Activated naive CD8-positive, alpha-beta T cell treated with anti-CD3 and anti-CD28 coated beads, Interleukin-2, amount 10 ng/mL, durations not matched to agents 7 days and 5 days (primary cell): ENCODE measurements at places on chromosomes 4 and X.

- peak overlapping the region; percentile 63 for H3K4me3 ChIP-seq
- H3K27ac ChIP-seq = peak overlapping the region; percentile 99
- DNase-seq = peak; percentile 63
- H3K4me1 ChIP-seq = peaks cover 35% of the 10 kb centered on the region
- H3K36me3 ChIP-seq = no peaks in the 10 kb centered on the region
These were observed 9.4 kb downstream of the TMEM187 start for GRCh38 chrX:153981771-153982533.

- no peaks in the 10 kb centered on the region for H3K27me3 ChIP-seq
- no peak overlapping the region for H3K27ac ChIP-seq
- no peaks in the 10 kb centered on the region for H3K36me3 ChIP-seq
These were observed 620.6 kb upstream of the GNPDA2 start for GRCh38 chr4:45346816-45347435.

DNA sequence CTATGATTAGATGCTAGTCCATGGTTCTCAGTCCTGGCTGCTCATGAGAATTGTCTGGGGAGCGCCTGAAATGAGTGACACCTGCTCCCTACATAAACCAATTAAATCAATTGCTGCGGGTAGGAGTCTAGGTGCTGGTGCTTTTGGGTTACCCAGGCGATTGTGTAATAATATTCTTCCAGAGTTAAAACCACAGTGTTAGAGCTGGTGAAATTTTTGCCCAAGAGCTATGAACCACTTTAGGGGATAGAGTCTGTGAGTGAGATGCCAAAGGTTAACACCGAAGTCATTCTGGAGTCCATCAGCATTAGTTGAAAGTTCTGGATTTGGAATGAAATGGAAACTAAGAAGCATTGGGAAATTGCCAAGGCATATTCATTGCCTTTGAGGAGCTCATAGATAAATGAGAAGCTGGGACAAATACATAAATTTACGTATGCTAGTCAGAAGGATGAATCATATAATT, 15.3 kb downstream of the PDK3 start:
- H3K27me3 ChIP-seq = no peaks in the 10 kb centered on the region
- H3K36me3 ChIP-seq = peaks cover 15% of the 10 kb centered on the region
- DNase-seq = no peak
- H3K4me3 ChIP-seq = peak overlapping the region; percentile 81
- peaks cover 31% of the 10 kb centered on the region for H3K4me1 ChIP-seq
- H3K27ac ChIP-seq = peak overlapping the region; percentile 95

- peaks cover 3% of the 10 kb centered on the region for H3K36me3 ChIP-seq
- H3K27me3 ChIP-seq = no peaks in the 10 kb centered on the region
- DNase-seq = peak; percentile 17
- H3K4me3 ChIP-seq = no peak overlapping the region
- no peak overlapping the region for H3K27ac ChIP-seq
These were observed 19.6 kb downstream of the TMEM175 start for GRCh38 chr4:951594-952468.

DNA sequence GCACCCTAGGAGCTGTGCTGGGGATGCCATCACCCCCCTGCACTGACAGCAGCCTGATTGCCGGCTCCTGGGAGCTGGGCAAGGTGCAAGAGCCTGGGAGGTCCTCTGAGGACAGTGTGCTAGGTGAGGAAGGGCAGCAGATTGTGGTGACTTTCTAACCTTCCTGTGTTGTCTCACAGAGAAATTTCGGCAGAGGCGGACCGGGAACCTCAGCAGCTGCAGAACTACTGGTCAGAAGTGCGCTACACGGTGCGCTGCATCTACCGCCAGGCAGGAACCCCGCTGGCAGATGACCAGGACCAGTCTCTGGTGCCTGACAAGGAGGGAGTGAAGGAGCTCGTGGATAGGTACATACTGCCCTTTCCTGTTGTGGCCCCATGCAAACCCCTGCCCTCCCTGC, 89.8 kb downstream of the FAM193A start:
- no peak overlapping the region for H3K4me3 ChIP-seq
- no peak overlapping the region for H3K27ac ChIP-seq
- peaks cover 5% of the 10 kb centered on the region for H3K36me3 ChIP-seq
- H3K27me3 ChIP-seq = no peaks in the 10 kb centered on the region
- peaks cover 2% of the 10 kb centered on the region for H3K4me1 ChIP-seq

GRCh38 chr4:120915336-120915735, 7.2 kb downstream of the PRDM5 start:
- H3K4me1 ChIP-seq = peaks cover 1% of the 10 kb centered on the region
- DNase-seq = no peak
- H3K27me3 ChIP-seq = no peaks in the 10 kb centered on the region
- H3K4me3 ChIP-seq = no peak overlapping the region
- no peak overlapping the region for H3K27ac ChIP-seq

- peaks cover 2% of the 10 kb centered on the region for H3K4me1 ChIP-seq
- H3K27me3 ChIP-seq = peaks cover 51% of the 10 kb centered on the region
- H3K4me3 ChIP-seq = no peak overlapping the region
- H3K27ac ChIP-seq = no peak overlapping the region
- no peak for DNase-seq
These were observed 6.3 kb upstream of the RGS12 start for GRCh38 chr4:3286335-3287175.

- H3K27ac ChIP-seq = no peak overlapping the region
- H3K4me1 ChIP-seq = peaks cover 9% of the 10 kb centered on the region
- H3K27me3 ChIP-seq = peaks cover 2% of the 10 kb centered on the region
These were observed 22.2 kb downstream of the TMPRSS11E start for GRCh38 chr4:68469482-68469881.

- H3K4me3 ChIP-seq = no peak overlapping the region
- DNase-seq = no peak
- H3K27ac ChIP-seq = no peak overlapping the region
These were observed 126.8 kb upstream of the MAMLD1 start for GRCh38 chrX:150236327-150236726.

DNA sequence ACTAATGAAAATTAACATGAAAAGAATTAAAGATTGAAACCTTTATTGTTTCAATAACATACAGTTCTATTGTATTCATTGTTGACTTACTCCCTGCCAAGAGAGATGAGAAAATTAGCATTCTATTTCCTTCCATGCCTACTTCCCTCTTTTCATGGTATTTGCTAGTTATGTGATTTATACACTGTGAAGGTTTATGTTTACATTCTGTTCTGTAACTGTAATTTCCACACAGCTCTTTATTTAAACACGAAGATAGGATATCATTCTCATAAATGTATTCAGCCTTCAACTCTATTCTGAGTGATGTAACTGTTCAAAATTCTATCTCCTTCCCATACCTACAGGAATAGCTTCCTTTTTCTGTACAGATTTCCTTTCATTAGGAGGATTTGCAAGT, 6.6 kb downstream of the CCDC110 start:
- no peak overlapping the region for H3K4me3 ChIP-seq
- H3K27me3 ChIP-seq = peaks cover 44% of the 10 kb centered on the region
- H3K36me3 ChIP-seq = no peaks in the 10 kb centered on the region
- H3K4me1 ChIP-seq = no peaks in the 10 kb centered on the region
- no peak for DNase-seq

- H3K27me3 ChIP-seq = peaks cover 4% of the 10 kb centered on the region
- no peaks in the 10 kb centered on the region for H3K4me1 ChIP-seq
- DNase-seq = no peak
- no peak overlapping the region for H3K27ac ChIP-seq
- H3K36me3 ChIP-seq = no peaks in the 10 kb centered on the region
These were observed 131.1 kb downstream of the GPC3 start for GRCh38 chrX:133854290-133854689.

DNA sequence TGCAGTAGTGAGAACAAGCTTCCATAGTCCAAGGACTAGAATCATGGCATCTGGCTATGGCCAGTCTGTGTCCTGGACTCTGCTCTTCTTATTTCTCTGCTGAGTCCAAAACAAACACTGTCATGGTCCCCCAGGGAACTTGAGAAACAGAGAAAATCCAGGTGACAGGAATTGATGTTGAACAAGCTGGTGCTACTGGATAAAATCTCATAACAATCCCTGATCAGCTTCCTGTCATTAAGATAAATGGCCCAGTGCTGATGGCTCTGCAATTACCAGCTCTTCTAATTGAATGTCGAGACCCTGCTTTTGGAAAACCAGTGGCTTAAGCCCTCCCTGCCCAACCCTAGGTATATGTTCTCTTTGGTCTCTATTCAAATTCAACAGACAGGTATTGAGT, 58.8 kb upstream of the ARHGAP36 start:
- H3K36me3 ChIP-seq = no peaks in the 10 kb centered on the region
- no peak for DNase-seq
- H3K4me1 ChIP-seq = no peaks in the 10 kb centered on the region
- no peaks in the 10 kb centered on the region for H3K27me3 ChIP-seq
- H3K27ac ChIP-seq = no peak overlapping the region
- H3K4me3 ChIP-seq = no peak overlapping the region

GRCh38 chr4:164989471-164989870, 12.0 kb upstream of the TRIM61 start:
- no peaks in the 10 kb centered on the region for H3K4me1 ChIP-seq
- no peak for DNase-seq
- H3K36me3 ChIP-seq = no peaks in the 10 kb centered on the region
- peaks cover 8% of the 10 kb centered on the region for H3K27me3 ChIP-seq

GRCh38 chr4:186882293-186882692, 158.6 kb upstream of the FAT1 start:
- DNase-seq = no peak
- H3K4me3 ChIP-seq = no peak overlapping the region
- H3K27me3 ChIP-seq = no peaks in the 10 kb centered on the region

GRCh38 chrX:3374108-3374800, 27.8 kb upstream of the MXRA5 start:
- H3K4me3 ChIP-seq = no peak overlapping the region
- no peak for DNase-seq
- no peaks in the 10 kb centered on the region for H3K36me3 ChIP-seq
- H3K27me3 ChIP-seq = no peaks in the 10 kb centered on the region
- H3K4me1 ChIP-seq = no peaks in the 10 kb centered on the region

GRCh38 chr4:8819019-8819418, 52.6 kb downstream of the HMX1 start:
- no peak overlapping the region for H3K4me3 ChIP-seq
- H3K27ac ChIP-seq = no peak overlapping the region
- H3K4me1 ChIP-seq = no peaks in the 10 kb centered on the region
- no peak for DNase-seq

DNA sequence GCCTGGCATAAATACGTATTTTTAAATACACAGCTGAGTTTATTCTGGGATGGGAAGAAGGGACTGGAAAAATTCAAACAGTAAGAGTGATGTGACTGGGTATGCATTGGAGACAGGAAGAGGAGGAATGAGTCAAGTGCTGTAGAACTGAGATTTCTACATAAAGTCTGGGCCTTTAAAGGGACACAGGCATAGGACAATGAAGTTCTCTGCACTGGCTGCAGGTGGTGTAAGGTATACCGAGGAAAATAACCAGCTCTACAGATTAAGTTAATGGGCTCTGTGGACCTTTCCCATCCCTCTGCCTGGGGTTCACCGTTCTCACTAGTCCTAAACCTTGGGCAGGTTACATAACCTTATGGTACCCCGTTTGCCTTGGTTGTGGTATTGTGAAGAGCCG, 68.7 kb downstream of the DHX15 start:
- peaks cover 22% of the 10 kb centered on the region for H3K36me3 ChIP-seq
- no peak overlapping the region for H3K27ac ChIP-seq
- no peak for DNase-seq
- H3K27me3 ChIP-seq = no peaks in the 10 kb centered on the region
- H3K4me1 ChIP-seq = peaks cover 2% of the 10 kb centered on the region

DNA sequence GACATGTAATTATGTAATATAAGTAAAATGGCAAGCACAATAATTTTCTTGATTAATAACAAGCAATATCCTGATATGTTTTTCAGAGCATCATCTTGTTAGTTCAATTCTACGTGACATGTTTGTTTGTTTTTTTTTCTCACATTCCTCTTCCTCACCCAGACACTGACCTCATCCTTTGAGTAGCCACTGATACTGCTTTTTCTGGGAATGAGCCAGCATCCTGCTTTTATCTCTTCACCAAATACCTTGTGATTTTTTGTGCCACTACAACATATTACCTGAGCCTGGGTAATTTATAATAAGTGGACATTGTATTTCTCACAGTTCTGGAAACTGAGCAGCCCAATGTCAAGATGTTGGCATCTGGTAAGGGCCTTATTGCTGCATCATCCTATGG, 484.0 kb downstream of the NAF1 start:
- H3K27ac ChIP-seq = no peak overlapping the region
- no peak for DNase-seq
- H3K4me3 ChIP-seq = no peak overlapping the region
- H3K36me3 ChIP-seq = no peaks in the 10 kb centered on the region

- H3K4me1 ChIP-seq = no peaks in the 10 kb centered on the region
- no peaks in the 10 kb centered on the region for H3K36me3 ChIP-seq
- H3K27me3 ChIP-seq = peaks cover 3% of the 10 kb centered on the region
These were observed 94.5 kb downstream of the SRPX start for GRCh38 chrX:38126179-38126578.

DNA sequence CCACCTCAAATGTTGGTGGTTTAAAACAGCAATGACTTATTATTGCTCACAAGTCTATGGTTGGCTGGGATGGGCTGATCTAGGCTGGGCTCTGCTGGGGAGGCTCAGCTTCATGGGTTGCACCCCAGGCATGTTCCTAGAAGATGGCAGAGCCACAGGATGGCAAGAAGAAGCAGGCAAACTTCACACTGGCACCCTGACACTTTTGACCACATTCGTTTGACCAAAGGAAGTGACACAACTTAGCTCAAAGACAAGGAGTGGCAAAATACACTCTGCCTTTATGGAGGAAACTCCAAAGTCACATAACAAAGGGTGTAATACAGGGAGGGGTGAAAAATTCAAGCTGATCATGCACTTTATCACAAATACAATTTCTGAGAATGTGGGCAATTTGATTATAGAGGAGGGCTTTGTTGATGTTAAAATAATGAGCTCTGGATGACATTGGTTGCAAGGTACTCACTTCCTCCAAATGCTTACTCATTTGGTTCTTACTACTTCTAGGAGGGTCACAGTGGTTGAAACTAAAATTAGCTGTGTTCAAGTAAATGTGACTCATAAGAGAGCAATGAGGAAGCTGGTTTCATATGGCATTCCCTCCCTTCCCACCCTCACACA, 249.2 kb upstream of the RPS6KA3 start:
- H3K4me3 ChIP-seq = peak overlapping the region; percentile 54
- peak; percentile 33 for DNase-seq
- H3K27me3 ChIP-seq = no peaks in the 10 kb centered on the region

- DNase-seq = no peak
- no peaks in the 10 kb centered on the region for H3K27me3 ChIP-seq
- peaks cover 5% of the 10 kb centered on the region for H3K36me3 ChIP-seq
- peaks cover 3% of the 10 kb centered on the region for H3K4me1 ChIP-seq
These were observed 16.2 kb downstream of the GATB start for GRCh38 chr4:151744614-151745013.

GRCh38 chr4:22019676-22020075, 71.1 kb upstream of the KCNIP4 start:
- no peak overlapping the region for H3K27ac ChIP-seq
- no peak for DNase-seq
- no peaks in the 10 kb centered on the region for H3K27me3 ChIP-seq
- H3K4me1 ChIP-seq = no peaks in the 10 kb centered on the region
- no peaks in the 10 kb centered on the region for H3K36me3 ChIP-seq

- H3K27me3 ChIP-seq = no peaks in the 10 kb centered on the region
- no peak overlapping the region for H3K27ac ChIP-seq
- peaks cover 19% of the 10 kb centered on the region for H3K4me1 ChIP-seq
- peaks cover 23% of the 10 kb centered on the region for H3K36me3 ChIP-seq
- H3K4me3 ChIP-seq = no peak overlapping the region
- DNase-seq = no peak
These were observed 72.9 kb downstream of the WDR44 start for GRCh38 chrX:118418811-118419251.

- no peak overlapping the region for H3K4me3 ChIP-seq
- H3K4me1 ChIP-seq = peaks cover 9% of the 10 kb centered on the region
These were observed 4.2 kb upstream of the ZXDB start for GRCh38 chrX:57587607-57588006.

- H3K4me1 ChIP-seq = peaks cover 61% of the 10 kb centered on the region
- H3K36me3 ChIP-seq = peaks cover 22% of the 10 kb centered on the region
- H3K4me3 ChIP-seq = peak overlapping the region; percentile 70
- peak overlapping the region; percentile 83 for H3K27ac ChIP-seq
These were observed 7.0 kb downstream of the TMSB4X start for GRCh38 chrX:12981880-12982279.
